ENCODE measurements at places on chromosomes 3 and 15.

DNA sequence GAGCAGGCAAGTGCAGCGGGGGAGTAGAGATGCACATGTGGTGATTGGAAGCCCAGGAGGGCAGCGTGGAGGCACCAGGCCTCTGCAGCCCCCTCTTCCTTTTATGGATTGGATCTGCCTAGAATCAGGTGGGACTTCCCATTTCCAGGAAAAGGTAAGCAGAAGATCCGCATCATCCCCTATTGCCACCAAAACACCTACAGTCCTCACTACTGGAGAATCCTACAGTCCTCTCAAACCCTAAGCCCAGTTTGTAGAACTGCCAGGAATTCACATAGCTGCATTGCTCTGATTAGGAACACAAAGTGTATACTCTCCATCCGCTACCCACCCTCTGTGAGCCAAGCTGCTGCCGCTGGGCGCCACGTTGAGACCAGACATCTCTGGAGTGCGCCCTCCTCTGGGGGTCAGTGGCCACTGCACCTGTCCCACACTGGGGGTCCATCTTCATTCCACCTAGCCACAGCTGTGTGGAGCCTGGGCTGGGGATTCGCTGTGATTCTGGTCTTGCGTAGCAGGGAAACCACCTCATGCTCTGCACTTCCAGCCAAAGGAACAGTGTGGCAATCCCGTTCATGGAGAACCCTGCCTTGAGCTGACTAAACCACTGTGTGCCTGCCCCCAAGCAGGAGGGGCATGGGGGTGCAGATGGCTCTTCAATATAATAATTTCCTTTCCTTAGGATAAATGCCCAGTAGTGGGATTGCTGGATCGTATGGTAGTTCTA lies 88.9 kb upstream of the PTX3 start:
- no peak for DNase-seq

DNA sequence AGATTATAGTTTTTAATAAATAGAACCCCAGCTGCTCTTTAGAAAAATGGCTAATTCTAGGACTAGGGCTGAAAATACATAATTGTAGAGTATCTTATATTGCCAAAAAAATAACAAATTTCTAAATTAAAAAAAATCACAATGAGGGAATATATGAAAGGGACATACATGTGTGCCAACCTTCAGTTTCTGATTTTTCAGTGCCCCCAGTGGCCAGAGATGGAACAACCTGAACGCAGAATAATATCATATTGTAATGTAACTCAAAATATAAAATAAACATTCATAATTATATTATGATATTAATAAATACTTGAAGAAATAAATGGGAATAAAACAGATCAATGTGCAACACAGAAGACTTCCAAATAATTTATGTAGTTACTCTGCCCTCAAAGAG lies 460.5 kb downstream of the ZNF385D start:
- DNase-seq: no peak

DNA sequence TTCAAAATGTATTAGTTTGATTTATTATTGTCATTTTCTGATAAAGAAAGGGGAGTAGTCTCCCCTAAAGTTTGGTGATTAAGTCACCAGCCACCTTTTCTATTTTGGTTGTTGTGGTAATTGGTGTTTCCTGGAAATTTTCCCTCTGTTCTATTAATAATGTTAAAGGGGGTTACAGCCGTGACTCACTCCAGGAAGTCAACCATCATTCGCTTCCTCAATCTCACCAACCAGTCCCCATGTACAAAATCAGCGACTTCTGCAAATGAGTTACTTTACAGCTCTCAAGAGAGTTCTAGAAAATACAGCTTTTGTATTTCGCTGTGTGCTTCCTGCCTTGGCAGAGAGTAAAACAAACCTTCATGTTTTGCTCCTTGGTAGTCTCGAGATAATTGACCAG lies 285.1 kb downstream of the LPP start:
- peak; percentile 1 for DNase-seq

DNA sequence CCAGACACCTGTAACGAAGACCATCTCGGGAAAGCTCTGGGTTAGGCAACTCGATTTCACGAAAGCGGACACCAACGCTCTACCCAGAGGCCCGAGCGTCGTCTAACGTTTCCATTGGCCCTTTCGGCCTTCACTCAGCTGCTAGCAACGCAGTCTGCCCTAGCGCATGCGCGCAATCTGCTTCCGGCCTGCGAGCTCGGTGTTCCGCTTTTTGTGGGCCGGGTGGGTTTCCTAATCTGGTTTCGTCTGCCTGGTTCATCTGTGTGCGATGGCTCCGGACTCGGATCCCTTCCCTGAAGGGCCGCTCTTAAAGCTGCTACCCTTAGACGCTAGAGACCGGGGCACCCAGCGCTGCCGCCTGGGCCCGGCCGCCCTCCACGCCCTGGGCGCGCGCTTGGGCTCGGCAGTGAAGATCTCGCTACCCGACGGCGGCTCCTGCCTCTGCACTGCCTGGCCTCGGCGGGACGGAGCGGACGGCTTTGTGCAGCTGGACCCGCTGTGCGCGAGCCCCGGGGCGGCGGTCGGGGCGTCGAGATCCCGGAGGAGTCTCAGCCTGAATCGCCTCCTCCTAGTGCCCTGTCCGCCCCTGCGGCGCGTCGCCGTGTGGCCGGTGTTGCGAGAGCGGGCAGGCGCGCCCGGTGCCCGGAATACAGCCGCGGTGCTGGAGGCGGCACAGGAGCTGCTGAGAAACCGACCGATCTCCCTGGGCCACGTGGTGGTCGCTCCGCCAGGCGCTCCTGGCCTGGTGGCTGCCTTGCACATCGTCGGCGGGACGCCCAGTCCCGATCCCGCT lies 24.0 kb upstream of the GATM start:
- DNase-seq: peak; percentile 84

DNA sequence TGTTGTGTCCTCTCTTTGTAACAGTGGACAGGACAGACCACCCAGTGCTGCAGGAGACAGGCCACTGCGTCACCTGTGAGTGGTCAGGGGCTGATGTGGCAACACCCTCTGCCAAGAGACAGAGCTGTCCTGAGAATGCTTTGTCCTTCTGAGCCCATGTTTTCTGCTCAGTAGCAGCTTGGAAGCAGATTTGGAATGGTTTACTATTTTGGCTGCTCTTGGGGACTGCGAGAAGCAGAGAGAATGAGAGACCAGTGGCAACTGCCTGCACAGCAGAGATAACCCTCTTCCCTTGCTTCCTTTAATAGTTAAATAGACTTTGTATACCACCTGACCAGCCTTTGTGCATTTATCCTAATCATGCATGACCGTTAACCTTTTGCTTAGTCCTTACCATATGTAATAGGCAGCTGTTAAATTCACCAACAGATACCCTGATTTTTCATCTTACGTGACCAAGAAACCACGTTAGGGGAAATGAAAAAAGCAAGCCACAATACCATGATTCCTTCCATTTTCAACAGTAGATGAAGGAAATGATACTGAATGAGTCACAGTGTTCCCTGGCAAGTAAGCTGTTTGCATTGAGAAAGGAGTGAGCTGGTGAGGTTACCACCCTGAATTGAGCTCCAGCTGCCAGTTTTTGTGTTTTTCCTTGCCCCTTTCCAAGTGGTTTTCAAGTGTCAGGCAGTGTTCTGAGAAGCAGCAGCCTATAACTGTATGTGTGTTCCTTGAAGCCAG lies 35.5 kb downstream of the B3GALNT1 start:
- DNase-seq: no peak

GRCh38 chr15:38153781-38154180 lies 98.9 kb upstream of the SPRED1 start:
- no peak for DNase-seq

DNA sequence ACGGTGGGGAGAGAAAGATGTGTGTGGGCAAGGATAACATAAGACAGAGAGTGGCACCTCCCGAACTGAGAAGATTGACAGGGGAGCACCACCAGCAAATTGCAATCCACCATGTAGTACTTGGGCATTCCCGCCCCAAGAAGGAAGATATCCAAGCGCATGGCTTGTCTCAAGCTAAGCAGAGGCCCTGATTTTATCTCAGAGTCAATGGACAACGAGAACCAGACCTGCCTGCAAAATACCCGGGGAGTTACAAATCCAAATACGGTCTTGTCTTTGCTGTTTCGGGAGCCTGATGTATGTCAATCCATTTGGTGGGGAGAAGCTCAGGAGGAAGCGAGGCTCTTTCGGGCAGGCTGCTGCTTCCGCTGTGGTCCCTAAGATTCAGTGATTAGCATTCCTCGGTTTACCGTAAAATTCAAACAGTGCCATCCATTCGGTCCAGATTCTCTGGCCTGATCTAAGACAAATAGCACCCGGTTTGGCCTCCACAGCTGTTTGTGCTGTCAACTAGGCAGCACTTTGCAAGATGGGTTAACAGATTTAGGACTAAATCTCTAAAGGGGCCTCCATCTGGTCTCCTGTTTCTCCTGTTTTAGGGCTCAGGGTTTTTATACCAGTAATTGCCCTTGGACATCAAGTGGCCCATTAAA lies 97.7 kb upstream of the WNT5A start:
- DNase-seq: no peak

DNA sequence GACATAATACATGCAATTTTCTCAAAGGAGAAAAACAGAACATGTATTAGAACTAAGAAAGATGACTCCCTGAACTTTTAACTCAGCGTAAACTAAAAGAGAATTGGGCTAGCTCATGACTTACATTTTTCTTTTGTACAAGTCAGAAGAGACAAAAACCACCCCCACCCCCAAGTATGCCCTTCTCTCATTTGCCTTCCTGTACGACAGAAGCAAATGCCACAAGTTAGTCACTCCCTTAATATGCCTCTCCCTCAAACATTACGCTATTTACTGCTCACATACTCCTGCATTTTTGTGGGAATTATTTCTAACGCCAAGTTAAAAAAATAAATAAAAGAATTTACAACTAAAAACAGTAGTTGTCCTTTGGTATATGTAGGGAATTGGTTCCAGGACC lies 22.0 kb downstream of the CPEB1 start:
- DNase-seq: no peak

DNA sequence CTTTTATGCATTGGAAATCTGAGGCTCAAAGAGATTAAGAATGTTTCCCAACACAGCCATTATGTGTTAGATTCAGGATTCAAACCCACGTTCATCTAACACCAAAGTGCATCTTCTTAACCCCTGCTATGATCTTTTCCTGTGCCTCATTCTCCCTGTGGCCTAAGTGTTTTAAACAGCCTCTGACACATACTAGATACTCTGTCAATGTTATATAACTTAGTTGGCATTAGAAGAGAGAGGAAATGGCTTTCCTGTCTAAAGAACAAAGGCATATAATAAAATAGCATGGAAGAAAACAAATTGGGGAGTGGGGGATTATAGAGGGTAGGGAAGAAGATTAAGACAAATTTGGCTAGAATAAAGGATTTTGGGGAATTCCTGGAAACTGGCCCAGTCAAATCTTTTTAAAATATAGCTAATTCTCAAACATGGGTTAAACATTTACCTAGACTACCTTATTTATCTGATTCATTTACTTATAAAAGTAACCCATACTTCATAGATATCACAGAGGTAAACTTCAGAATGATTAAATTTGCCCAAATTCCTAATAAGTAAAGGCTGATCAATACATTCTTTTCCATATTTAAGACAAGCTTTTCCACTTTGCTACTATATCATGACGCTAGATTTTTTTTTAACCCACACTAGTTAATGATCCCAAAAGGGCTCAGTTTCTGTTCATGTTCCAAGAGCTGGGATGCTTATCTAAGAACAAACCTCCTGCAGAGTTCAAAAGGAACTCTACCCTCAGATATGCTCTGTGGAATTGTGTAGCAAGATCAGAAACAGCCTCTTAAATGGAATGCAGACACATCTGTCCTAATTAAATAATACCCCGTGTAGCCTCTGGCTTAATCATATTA lies 122.9 kb upstream of the PTPRG start:
- DNase-seq: no peak

GRCh38 chr15:21262851-21263425 lies 177.4 kb downstream of the POTEB3 start:
- no peak for DNase-seq

GRCh38 chr3:167861649-167862048 lies 126.1 kb downstream of the SERPINI1 start:
- DNase-seq: no peak

DNA sequence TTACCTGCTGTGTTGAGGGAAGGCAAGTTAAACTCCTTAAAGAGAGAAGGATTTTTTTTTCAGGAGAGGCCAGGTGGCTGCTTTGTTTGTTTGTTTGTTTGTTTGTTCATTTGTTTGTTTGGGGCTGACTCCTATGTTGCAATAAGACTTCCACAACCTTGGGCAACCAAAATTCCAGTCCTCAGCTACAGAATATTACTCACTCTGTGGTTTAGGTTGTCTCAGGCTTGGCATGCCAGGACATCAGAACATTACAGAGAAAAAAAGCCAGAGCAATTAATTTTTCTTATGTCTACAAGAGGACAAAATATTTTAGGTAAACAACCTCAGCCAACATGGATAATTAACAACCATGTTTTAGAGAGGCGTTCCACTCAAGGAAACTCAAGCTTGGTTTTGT lies 156.7 kb upstream of the ATP11B start:
- DNase-seq: no peak

- no peak for DNase-seq
These were observed 155.7 kb downstream of the LIPC start for GRCh38 chr15:58587486-58587885.

- no peak for DNase-seq
These were observed 17.0 kb downstream of the CA12 start for GRCh38 chr15:63364399-63365272.

- DNase-seq: no peak
These were observed 105.1 kb downstream of the ZMAT3 start for GRCh38 chr3:178966299-178967176.

GRCh38 chr15:31489281-31489680 lies 162.6 kb downstream of the KLF13 start:
- DNase-seq: no peak

DNA sequence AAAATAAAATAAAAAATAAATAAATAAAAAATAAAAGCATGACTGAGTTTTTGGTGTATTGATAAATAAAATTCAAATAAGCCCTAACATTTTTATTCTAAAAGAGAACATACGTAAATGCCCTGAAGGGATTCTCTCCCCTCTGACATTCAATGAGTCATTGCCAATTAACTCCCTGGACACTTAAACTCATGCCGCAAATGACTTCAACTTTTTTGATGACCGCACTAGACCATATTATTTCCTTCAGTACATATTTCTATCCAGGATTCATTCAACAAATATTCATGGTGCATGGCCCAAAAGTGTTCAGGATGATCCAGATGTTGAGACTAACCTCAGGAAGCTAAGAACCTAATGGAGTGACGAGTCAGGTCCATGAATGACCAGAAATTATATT lies 195.9 kb upstream of the LRRN1 start:
- DNase-seq: no peak

DNA sequence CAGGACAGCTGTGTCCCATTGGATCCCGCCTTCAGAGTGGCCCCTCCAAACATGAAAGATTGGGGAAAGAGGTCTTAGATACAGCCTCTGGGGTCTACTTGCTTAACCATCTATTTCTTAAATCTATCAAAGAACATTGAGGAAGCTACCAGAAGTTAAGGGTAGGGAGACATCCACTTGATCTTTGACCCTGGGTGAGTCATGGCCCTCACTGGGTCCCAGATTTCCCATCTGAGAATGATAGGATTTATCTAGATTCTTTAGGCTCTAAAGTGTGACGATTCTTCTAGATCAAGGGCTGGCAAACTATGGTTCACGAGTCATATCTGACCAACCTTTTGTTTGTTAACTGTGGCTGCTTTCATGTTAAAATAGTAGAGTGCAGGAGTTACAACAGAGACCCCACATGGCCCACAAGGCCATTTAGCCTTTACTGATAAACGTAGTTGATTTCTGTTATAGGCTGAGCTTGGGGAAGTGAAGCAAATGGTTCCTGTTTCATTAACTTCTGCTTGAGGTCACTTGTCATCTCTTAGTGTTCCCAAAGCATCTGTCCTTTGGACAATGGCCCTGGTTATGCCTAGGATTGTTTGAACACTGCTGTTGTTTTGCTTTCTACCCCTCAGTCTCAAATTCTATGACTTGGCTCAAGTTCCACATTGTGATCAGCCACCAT lies 8.0 kb downstream of the MUC13 start:
- DNase-seq: no peak

Data from activated CD4-positive, CD25-positive, alpha-beta regulatory T cell (primary cell).